ENCODE measurements at places on chromosomes 7 and 10.

GRCh38 chr10:58836991-58837575 lies 324.4 kb downstream of the BICC1 start:
- no peak for DNase-seq

DNA sequence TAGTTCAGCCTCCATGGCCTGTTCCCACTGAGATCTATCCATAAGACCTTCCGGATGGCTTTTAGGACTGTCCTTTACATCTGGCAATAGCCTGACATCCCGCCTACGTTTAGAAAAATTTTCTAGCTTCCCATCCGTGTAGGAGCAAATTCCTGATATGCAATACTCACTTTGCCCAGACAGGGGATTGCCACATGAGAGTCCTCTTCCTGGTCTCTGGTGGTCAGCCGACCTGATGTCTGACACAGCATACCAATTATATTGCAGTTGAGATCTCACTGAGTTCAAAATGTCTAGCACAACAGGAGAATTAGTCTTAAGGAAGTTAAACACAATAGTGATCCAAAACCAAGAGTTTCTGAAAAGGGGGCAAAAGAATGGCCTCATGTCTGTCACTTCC lies 9.4 kb upstream of the ETV1 start:
- DNase-seq, result no peak

GRCh38 chr10:22681783-22682183 lies 32.6 kb downstream of the PIP4K2A start:
- DNase-seq, result peak; percentile 54

DNA sequence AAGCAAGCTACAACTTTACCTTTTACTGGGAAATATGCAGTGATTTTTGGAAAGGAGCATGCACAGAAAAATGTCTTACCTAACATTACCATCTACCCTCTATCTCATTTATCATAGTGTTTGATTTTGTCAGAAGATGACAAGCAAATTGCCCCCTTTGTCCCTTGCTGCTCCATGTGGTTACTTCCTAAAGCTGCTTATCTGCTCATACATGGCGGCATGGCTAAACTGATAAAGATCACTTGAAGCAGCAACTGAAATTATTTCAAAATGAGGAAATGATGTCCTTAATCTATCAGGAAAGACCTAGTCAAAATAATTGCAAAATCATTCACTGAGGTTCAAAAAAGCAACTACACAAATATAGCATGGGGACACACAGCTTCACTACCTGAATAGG lies 1198.5 kb upstream of the SORCS1 start:
- no peak for DNase-seq

DNA sequence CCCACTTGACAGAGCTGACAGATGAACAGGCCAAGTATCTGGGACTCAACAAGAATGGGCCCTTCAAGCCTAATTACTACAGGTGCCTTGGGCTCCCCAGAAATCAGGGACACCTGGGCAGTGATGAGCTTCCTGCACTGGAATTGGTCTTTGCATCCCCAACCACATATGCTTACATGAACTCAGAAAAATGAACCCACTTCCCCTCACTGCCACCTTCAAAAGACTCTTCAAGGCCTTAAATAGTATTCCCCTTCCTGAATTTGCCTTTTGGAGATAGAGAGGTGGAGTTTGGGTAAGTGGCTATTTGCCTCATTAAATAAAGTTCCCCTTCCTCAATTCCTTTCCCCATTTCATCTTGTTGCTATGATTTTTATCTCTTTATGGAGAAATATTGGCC lies 7.8 kb upstream of the STRIP2 start:
- no peak for DNase-seq

DNA sequence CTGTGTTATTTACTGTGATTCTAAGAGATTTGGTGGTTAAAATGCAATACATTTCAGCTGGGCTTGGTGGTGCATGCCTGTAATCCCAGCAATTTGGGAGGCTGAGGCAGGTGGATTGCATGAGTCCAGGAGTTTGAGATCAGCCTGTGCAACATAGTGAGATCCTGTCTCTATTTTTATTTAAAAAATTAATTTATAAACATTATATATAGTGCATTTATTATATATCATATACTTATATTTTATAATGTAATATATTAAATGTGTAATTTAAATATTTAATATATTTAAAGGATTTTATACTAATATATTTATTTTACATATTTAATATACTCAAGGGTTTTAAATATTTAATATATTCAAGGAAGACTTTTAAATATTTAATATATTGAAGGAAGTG lies 402.8 kb upstream of the PCDH15 start:
- no peak for DNase-seq

Data from MV-4-11 (cell line).